ENCODE measurements at places on chromosomes 11 and 22.

DNA sequence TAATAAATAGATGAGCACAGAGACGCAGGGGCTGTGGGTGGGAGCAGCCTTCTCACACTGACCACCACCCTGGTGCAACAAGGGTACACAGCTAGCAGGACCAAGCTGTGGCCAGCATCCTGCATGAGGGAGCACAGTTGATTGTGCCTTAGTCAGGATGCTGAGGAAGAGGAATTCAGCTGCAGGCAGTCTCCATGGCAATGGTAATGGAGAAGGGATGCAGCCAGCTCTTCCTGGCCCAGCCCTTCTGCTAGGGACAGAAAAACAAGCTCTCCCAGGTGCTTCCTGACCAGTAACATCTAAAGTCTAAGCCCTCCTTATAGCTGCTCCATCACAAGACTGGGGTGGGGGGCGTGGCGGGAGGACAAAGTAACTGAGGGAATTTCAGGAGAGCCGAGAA is 363.5 kb downstream of the BUD13 start:
- DNase-seq: no peak

GRCh38 chr11:35735903-35736302 is 73.3 kb downstream of the TRIM44 start:
- DNase-seq: no peak

- no peak for DNase-seq
These were observed 5.8 kb downstream of the USP35 start for GRCh38 chr11:78194490-78194889.

DNA sequence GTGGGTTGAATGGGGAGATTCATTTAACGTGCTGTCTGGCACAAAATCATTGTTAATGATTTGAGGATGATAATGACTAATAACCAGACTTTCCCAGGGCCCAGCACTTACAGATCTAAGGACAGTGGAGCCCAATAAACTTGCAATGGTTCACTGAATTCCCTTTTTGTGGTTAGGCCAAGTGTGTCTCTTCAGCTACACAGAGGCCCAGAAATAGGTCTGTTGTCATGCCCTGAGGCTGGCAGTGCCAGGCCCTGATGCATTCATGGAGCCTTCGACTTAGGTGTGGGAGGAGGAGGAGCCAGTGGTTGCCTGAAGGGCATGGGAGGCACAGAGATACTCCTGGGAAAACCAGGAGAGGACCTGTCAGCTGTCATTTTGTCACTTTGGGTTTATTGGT is 56.1 kb downstream of the KIAA1671 start:
- DNase-seq: no peak

DNA sequence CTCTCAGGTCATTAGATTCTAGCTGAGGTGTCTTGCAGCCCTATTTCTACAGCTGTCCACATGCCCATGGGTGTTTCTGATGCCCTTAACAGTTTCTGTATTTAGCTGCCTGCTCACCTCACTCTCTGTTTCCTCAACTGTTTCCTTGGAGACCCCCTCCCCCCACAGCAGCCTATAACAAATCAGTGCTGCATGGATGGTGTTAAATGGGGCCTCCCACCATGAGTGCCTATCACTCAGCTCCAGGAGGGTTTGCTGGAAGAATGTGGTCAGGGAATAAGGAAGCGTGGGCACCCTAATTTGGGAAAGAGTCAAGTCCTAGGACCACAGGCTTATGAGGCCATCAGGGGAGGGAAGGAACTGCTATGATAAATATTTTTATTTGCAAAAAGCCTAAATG is 8.6 kb downstream of the KLHL35 start:
- DNase-seq: no peak

- DNase-seq: no peak
These were observed 6.8 kb downstream of the KMT2A start for GRCh38 chr11:118442908-118443589.

DNA sequence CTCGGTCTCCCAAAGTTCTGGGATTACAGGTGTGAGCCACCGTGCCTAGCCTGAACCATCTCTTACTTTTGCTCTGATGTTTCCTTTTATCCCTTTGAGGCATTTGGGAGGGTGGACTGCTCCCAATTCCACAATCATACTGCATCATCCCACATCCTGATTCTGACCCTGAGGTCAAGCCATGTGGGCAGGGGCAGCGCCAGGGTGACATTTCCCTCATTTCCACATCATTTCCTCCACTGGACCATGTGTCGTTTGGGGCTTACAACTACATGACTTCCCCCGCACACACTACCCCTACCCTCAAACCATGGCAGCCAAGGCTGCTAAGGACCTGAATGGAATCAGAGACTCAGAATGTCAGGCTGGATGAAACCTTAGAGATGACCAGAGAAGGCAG is 26.4 kb upstream of the ZBTB16 start:
- no peak for DNase-seq

DNA sequence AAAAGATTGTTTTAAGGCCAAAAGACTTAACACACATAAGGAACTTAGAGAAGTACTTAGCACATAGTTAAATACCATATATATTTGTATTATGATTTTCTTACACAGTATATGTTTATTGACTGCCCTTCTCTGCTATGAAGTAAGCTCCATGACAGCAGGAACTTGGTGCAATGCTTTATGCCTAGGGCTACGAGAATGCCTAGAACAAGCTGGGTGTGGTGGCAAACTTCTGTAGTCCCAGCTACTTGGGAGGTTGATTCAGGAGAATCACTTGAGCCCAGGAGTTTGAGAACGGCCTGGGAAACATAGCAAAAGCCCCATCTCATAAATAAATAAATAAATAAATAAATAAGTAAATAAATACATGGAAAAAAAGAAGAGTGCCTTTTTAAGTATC is 1.9 kb downstream of the SLC5A12 start:
- no peak for DNase-seq

GRCh38 chr22:46053563-46054090 is 76.7 kb upstream of the WNT7B start:
- DNase-seq: no peak

GRCh38 chr11:27081056-27081455 is 40.4 kb downstream of the BBOX1 start:
- no peak for DNase-seq

GRCh38 chr11:75276186-75276585 is 35.6 kb downstream of the TPBGL start:
- DNase-seq: no peak

DNA sequence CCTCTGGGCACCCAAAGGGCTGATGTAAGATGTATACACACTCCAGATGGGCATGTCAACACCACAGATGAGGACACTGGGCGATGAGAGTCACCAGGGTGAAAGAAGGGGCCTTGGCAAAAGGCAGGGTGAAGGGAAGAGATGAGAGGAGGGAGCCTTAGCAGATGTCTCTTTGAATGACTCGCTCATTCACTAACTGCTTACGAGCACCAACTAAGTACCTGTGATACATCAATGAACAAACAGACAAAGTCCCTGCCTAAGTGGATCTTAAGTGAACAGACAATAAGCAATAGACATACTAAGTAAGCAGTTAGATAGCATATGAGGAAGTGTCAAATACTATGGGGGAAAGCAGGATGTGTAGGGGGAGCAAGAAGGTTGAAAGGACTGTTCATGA is 7.5 kb downstream of the ME3 start:
- DNase-seq: no peak

- DNase-seq: peak; percentile 70
These were observed 27.7 kb downstream of the CD44 start for GRCh38 chr11:35166369-35167360.

GRCh38 chr11:128696941-128697340 is 3.1 kb downstream of the FLI1 start:
- DNase-seq: no peak

GRCh38 chr11:1878137-1879031 is 13.3 kb downstream of the PRR33 start:
- no peak for DNase-seq

- no peak for DNase-seq
These were observed 499.6 kb upstream of the B3GAT1 start for GRCh38 chr11:134911514-134912180.

GRCh38 chr22:45612940-45613339 is 58.7 kb upstream of the ATXN10 start:
- no peak for DNase-seq

All from AG09319 (cell line).